ENCODE measurements at places on chromosomes 3 and 15. TPM values are rescaled to one million over a fixed set of nuclear protein-coding genes. Genes with fewer than 3 reads are reported as not detected.

Gene CCR9
- not detected for total RNA-seq

Gene PHLDB2
- total RNA-seq = 18.7 TPM

Gene PRSS50
- total RNA-seq = not detected

Gene C2CD4B
- not detected for total RNA-seq

Gene AADACL2
- not detected for total RNA-seq

Gene RAD51
- 5.0 TPM for total RNA-seq

Gene MST1
- total RNA-seq = 23.4 TPM

Gene CLDN18
- total RNA-seq = not detected

Gene GHSR
- not detected for total RNA-seq

Gene IL5RA
- total RNA-seq = not detected

GRCh38 chr3:27985369-27986035, 255.9 kb upstream of the CMC1 start:
- H3K27ac ChIP-seq = peak overlapping the region; percentile 39
- H3K4me3 ChIP-seq = peak overlapping the region; percentile 39
- no peaks in the 10 kb centered on the region for H3K27me3 ChIP-seq
- no peaks in the 10 kb centered on the region for H3K36me3 ChIP-seq

DNA sequence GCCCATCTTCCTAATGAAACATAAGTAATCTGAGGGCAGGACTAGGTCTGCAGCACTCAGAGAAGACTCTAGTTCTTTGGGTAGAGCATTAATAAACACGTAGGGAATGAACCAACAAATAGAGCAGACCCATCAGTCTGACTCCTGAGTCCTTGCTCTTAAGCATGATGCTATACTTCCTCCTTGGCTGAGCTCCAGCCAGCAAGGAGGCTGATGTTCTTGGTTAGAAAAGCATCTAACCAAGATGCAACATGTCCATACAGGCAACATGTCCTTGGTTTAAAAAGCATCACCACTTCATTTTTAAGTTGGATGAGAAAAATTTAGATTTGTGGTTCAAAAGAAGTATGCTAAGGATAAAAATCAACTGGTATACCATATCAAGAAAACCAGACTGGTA, 8.5 kb upstream of the MYH15 start:
- H3K27ac ChIP-seq = no peak overlapping the region
- DNase-seq = no peak
- no peak overlapping the region for H3K4me3 ChIP-seq
- peaks cover 3% of the 10 kb centered on the region for H3K4me1 ChIP-seq
- no peaks in the 10 kb centered on the region for H3K36me3 ChIP-seq
- H3K27me3 ChIP-seq = no peaks in the 10 kb centered on the region

- H3K27ac ChIP-seq = no peak overlapping the region
- no peak for DNase-seq
- H3K27me3 ChIP-seq = peaks cover 7% of the 10 kb centered on the region
- no peak overlapping the region for H3K4me3 ChIP-seq
- peaks cover 5% of the 10 kb centered on the region for H3K4me1 ChIP-seq
These were observed 55.2 kb downstream of the PCSK6 start for GRCh38 chr15:101434032-101434920.

DNA sequence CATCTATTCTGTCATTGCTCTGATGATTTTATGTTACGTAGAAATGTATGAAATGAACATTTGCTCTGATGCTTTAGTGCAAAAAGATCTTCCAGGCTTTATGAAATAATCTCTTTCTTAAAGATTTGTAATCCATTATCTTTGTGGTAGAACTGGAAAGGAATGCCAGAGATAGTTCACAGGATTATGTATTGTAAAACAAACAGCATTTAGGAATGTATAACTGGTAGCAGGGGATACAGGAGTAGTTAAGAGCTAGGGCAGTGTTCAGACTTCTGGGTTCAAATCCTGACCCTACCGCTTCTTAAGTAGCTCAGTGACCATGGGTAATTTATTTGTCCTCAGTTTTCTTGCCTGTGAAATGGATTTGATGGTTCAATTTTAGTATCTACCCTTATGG, 429.8 kb upstream of the TPM1 start:
- DNase-seq = no peak
- H3K27me3 ChIP-seq = no peaks in the 10 kb centered on the region
- no peaks in the 10 kb centered on the region for H3K36me3 ChIP-seq
- H3K4me1 ChIP-seq = peaks cover 20% of the 10 kb centered on the region
- no peak overlapping the region for H3K4me3 ChIP-seq

DNA sequence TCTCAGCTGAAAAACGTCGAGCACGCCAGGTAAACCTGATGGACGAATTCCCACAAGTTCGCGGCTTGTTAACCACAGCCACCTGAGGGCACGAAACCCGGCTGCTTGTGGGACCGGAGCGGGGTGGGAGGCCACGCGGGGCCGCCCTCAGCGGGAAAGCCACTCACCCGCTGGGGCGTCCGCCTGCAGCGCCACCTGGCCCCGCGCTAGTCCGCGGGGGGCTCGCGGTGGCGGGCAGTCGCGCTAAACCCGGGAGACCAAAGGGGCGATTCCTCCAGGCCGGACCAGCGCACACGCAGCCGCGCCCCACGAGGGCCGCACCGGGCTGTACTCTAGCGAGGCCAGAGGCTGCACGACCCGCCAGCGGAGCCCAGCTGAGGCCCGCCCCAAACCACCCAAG, 15.7 kb upstream of the CFAP161 start:
- no peak for DNase-seq
- H3K4me3 ChIP-seq = no peak overlapping the region
- peaks cover 5% of the 10 kb centered on the region for H3K36me3 ChIP-seq
- no peaks in the 10 kb centered on the region for H3K4me1 ChIP-seq
- H3K27me3 ChIP-seq = no peaks in the 10 kb centered on the region

- no peak for DNase-seq
- H3K4me1 ChIP-seq = no peaks in the 10 kb centered on the region
- H3K27ac ChIP-seq = no peak overlapping the region
- no peaks in the 10 kb centered on the region for H3K27me3 ChIP-seq
- no peak overlapping the region for H3K4me3 ChIP-seq
These were observed 40.5 kb downstream of the TRAT1 start for GRCh38 chr3:108862865-108863798.

- no peaks in the 10 kb centered on the region for H3K4me1 ChIP-seq
- no peak overlapping the region for H3K27ac ChIP-seq
- H3K4me3 ChIP-seq = no peak overlapping the region
- H3K27me3 ChIP-seq = peaks cover 4% of the 10 kb centered on the region
- no peaks in the 10 kb centered on the region for H3K36me3 ChIP-seq
- DNase-seq = no peak
These were observed 767.3 kb downstream of the GBE1 start for GRCh38 chr3:80994085-80994665.

GRCh38 chr3:134904241-134904771, 109.2 kb downstream of the EPHB1 start:
- no peaks in the 10 kb centered on the region for H3K4me1 ChIP-seq
- H3K27me3 ChIP-seq = peaks cover 1% of the 10 kb centered on the region
- no peaks in the 10 kb centered on the region for H3K36me3 ChIP-seq
- no peak overlapping the region for H3K27ac ChIP-seq

DNA sequence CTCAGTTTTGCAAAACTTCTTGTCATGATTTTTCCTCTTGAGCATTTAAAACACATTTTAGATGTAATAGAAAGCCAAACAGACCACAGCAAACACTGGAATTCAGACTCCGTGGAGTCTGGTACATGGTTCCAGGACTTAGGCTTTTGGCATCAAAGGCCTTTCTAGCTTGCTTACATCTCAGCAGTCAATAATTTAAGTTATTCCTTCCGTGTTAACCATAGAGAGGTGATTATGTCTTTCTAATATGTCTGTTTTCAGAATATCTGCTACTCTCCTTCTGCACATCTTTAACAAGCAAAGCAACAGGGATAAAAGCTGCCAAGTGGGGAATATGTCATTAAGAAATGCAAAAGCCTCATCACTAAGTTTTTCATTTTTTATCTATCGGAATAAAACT, 171.7 kb upstream of the CRBN start:
- peaks cover 2% of the 10 kb centered on the region for H3K27me3 ChIP-seq
- H3K27ac ChIP-seq = no peak overlapping the region
- no peaks in the 10 kb centered on the region for H3K4me1 ChIP-seq
- no peaks in the 10 kb centered on the region for H3K36me3 ChIP-seq
- H3K4me3 ChIP-seq = no peak overlapping the region

GRCh38 chr3:157573780-157574378, 70.7 kb upstream of the VEPH1 start:
- H3K4me1 ChIP-seq = no peaks in the 10 kb centered on the region
- no peaks in the 10 kb centered on the region for H3K27me3 ChIP-seq

- no peaks in the 10 kb centered on the region for H3K36me3 ChIP-seq
- H3K27me3 ChIP-seq = peaks cover 2% of the 10 kb centered on the region
- peaks cover 47% of the 10 kb centered on the region for H3K4me1 ChIP-seq
- H3K27ac ChIP-seq = peak overlapping the region; percentile 100
These were observed 74.6 kb upstream of the FGF12 start for GRCh38 chr3:192801985-192802384.

DNA sequence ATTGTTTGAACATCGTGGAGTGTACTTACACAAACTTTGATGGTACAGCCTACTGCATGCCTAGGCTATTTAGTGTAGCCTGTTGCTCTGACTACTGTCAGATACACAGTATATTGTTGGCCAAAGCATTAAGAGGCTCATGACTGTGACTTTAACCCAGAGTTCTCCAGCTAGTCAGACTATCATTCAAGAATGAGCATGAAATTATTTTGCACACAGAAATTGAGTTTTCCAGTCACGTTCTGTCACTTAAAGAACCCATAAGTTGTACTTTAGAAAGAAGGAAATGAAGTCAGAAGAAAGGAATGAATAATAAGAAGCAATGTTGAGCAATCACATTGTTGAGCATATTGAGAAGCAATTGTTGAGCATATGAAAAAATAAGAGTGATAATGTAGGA, 37.6 kb upstream of the SLC22A13 start:
- H3K27me3 ChIP-seq = peaks cover 1% of the 10 kb centered on the region
- no peaks in the 10 kb centered on the region for H3K4me1 ChIP-seq
- no peak overlapping the region for H3K4me3 ChIP-seq
- DNase-seq = no peak

DNA sequence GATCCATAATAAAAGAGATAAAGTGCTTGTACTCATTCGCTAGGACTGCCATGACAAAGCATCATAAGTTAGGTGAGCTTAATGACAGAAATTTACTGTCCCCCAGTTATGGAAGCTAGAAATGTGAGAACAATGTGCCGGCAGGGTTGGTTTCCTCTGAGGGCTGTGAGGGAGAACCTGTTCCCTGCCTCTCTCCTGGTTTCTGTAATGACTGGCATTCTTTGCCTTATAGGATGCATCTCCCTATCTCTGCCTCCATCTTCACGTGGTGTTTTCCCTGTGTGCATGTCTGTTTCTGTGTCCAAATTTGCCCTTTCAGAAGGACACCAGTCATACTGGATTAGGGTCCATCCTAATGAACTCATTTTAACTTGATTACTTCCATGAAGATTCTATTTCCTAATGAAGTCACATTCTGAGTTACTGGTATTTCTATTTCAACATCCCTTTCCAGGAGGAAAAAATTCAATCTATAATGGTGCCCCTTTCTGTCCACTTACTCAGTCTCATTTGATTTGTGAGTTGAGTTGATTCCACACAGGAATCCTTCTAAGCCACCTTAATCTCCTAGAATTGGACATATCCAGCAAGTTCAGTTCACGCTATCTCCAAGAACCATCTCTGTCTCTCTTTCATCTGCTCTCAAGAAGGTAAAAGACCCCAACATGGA, 71.2 kb upstream of the LIPC start:
- peaks cover 17% of the 10 kb centered on the region for H3K36me3 ChIP-seq
- peaks cover 6% of the 10 kb centered on the region for H3K4me1 ChIP-seq
- no peak overlapping the region for H3K4me3 ChIP-seq
- no peak overlapping the region for H3K27ac ChIP-seq

DNA sequence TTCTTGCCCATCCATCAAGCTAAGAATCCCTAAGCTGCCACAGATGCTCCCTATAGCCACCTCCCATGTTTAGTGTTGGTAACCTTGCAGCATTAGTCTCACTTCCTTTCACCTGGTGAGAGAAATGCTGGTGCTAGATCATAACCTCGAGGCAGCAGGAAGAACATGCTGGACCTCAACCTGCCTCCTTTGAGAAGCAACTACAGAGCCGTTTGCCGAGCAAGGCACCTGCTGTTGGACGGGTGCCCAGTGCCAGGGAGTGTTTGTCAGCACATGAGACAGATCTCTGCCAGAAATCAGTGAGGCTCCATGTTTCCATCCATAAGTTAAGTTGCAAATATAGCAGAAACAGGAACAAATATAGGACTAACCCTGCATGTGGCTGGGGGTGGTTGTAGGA, 955.7 kb downstream of the TUSC7 start:
- peaks cover 11% of the 10 kb centered on the region for H3K4me1 ChIP-seq
- H3K36me3 ChIP-seq = no peaks in the 10 kb centered on the region
- H3K27ac ChIP-seq = no peak overlapping the region
- H3K4me3 ChIP-seq = no peak overlapping the region
- DNase-seq = no peak
- no peaks in the 10 kb centered on the region for H3K27me3 ChIP-seq

GRCh38 chr3:179391906-179392305, 44.4 kb downstream of the MFN1 start:
- H3K4me3 ChIP-seq = no peak overlapping the region
- no peaks in the 10 kb centered on the region for H3K27me3 ChIP-seq
- H3K4me1 ChIP-seq = no peaks in the 10 kb centered on the region
- no peaks in the 10 kb centered on the region for H3K36me3 ChIP-seq

DNA sequence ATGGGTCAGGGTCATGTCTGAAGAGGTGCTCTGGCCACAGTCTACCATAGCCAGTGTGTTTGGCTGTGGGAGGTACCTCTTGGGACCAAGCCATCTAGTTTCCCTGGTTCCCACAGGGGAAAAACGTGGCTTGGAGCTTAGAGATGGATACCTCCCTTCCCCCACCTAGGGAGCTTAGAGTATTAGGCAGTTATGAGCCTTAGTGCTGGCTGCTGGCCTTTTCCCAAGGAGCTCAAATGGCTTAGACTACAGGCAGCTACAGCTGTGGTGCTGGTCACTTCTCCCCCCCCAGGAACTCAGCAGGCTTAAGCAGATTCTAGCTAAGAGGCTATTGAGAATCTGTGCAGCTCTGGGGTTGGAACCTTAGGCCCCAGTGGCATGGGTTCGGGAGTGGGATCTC, 591.2 kb downstream of the NSUN3 start:
- no peaks in the 10 kb centered on the region for H3K4me1 ChIP-seq
- no peak for DNase-seq
- no peak overlapping the region for H3K4me3 ChIP-seq
- H3K27me3 ChIP-seq = no peaks in the 10 kb centered on the region
